GM10248 (cell line): ENCODE measurements at places on chromosomes 6 and 20.

GRCh38 chr20:33788351-33789049 lies 22.6 kb upstream of the CHMP4B start:
- DNase-seq: no peak

DNA sequence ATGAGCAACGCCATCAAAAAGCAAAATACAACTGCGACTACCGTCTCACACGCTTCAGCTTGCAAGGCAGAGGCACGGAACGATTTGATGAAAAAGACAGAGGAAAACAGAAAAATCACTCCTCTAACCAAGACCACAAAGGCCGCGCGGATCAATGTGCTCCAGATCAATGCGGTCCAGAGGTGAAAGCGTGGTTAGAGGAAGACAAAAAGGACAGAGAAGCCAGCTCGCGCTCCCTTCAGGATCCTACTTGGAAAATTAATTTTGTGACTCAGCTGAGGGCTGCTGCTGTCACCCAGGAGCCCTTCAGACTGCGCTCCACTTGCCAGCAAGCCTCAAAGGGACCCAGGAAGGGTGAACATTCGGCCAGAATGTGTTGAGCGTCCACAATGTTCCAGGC lies 140.2 kb upstream of the RPS6KA2 start:
- no peak for DNase-seq

DNA sequence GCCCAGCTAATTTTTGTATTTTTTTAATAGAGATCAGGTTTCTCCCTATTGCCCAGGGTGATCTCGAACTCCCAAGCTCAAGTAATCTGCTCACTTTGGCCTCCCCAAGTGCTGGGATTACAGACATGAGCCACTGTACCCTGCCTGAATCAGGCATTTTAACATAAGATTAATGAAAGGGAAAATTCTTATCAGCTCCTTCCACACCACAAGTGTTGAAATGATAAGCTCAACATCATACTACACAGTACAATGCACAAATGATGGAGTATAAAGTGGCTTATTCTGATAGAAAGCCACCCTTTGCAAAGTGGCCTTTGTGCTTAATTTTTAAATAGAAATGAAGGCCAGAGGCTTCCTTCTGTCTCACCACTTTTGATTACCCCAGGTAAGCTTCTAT lies 71.3 kb upstream of the MCHR2 start:
- DNase-seq: no peak

DNA sequence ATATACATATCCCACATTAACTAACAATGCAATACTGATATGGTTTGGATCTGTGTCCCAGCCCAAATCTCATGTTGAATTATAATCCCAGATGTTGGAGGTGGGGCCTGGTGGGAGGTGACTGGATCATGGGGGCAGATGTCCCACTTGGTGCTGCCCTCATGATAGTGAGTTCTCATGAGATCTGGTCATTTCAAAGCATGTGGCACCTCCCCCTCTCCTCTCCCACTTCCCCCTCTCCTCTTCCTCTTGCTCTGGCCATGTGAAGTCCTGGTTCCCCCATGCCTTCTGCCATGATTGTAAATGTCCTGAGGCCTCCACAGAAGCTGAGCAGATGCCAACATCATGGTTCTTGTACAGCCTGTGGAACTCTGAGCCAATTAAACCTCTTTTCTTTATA lies 71.2 kb downstream of the FYN start:
- no peak for DNase-seq

DNA sequence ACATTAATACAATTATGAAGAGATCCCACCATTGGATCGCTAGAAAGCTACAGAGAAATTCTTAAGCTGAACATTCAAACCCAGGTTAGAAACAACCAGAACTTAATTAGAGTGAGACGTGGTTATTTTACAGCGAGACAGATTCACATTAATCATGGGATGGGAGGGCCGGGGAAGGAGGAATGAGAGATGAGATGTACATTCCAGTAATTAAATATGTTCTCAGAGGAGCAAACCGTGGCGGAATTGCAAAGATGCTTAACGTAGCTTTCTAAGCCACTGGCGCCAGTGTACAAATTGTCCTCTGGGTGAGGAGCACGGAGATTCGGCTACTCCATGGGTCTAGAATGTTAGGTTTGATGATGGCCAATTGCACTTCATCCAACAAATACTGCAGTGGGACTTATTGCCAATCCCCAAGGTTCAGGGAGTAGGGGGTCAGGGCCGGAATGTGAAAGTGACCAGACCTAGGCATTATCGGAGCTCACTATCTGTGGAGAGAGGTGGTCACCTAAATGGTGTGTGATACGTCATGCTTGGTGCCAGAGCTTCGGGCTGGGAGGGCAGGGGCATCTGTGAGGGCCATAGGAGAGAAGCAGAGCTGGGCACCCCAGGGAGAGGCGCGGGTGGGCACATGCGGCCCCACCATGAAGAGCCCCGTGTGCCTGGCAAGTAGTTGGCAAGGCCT lies 114.7 kb downstream of the EDN3 start:
- no peak for DNase-seq

GRCh38 chr6:119671105-119671504 lies 321.5 kb upstream of the MAN1A1 start:
- DNase-seq: no peak

DNA sequence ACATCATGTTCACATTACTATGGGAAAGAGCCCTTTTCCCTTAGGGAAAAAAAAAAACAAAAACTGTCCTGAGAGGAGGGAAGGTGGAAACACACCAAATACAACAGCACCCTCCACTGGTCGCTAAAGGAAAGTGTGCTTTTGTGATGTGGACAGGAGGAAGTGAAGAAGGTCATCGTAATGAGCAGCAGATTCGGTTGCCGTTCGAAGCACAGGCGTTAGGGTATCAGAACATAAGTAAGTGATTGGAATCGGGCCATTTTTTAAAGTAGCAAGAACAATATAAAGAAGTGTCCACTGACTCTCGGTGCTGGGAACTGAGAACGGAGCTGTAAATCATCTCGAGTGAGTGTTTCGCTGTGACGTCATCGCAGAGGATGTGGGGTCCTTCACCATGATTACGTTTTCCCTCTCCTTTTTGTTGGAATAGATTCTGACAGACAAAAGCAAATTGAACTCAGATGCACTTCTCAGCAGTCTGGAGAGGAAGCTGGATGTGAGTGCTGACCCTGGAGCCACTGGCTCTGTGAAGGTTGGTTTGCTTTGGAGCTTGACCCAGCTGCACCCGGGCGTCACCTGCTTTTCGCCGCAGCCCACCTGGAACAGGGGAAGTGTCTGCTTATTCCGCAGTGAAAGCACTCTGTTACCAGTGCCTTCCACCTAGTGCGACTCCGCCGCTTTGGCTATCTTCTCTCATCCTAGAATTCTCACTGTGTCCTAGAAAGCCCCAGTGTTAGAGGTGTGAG lies 203.6 kb upstream of the GMDS start:
- peak; percentile 70 for DNase-seq

GRCh38 chr6:117676577-117677218 lies 1.4 kb downstream of the NUS1 start:
- DNase-seq: no peak

GRCh38 chr6:138817799-138818198 lies 21.9 kb downstream of the ECT2L start:
- peak; percentile 34 for DNase-seq

DNA sequence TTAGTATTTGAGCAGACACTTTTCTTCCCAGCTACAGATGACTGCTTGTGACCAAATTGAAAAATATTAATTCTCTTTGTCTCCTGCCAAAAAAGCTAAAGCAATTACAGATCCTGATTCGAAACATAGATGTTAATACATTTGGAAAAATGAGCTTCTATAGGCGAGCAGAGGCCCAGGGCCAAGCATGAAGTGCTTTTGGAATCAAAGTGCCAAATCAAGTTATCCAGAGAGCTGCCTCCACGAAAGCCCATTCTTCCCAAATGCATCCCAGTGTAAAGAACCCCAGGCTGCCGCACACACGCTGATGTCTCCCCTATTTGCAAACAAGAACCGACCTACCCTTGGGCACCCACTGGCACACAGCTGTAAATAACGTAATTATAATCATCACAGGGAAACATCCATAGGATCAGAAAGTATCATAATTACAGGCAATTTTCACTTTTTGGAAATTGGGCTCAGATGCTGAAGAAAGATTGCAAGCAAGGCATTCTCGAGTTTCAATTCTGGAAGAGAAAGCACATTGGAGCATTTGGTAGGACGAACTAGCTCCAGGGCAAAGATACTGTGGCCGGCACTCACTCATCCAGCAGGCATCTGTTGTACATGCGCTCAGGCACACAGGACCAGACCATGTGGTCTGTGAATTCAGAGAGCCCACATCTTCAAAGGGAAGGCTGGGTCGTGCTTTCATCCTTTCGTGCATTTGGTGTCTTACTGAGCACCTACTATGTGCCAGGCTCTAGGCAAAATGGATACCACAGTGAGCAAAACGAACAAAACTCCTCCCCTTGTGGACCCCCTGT lies 45.9 kb downstream of the BMP7 start:
- no peak for DNase-seq

DNA sequence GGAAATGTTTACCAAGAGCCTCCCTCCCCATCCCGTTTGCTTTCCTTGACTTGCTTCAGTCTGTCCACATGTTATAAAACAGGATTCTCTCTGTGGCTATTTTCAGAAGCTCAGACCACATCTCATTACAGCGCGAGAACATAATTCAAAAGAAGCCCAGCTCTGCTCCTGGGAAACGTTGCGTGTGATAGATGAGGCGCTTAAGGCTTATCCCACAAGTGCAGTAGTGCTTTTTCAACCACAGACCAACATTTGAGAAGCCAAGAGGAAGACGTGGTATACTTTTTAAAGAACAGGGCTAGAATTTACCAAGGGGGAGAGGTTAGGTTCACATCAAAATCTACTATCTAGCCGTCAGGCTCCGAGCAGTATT lies 239.5 kb downstream of the SLC24A3 start:
- DNase-seq: no peak

DNA sequence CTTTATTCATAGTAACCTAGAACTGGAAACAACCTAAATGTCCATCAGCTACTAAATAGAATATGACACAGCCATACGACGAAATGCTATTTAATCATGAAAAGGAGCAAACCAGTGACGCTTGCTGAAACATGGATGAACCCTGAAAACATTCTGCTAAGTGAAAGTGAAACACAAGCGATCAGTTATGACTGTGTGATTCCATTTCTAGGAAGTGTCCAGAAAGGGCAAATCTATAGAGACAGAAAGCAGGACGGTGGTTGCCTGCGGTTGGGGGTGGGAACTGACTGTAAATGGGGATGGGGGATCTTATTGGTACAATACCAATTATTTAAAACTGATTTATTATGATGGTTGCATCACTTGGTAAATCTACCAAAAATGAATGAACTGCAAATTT lies 126.8 kb downstream of the IPCEF1 start:
- peak; percentile 24 for DNase-seq

DNA sequence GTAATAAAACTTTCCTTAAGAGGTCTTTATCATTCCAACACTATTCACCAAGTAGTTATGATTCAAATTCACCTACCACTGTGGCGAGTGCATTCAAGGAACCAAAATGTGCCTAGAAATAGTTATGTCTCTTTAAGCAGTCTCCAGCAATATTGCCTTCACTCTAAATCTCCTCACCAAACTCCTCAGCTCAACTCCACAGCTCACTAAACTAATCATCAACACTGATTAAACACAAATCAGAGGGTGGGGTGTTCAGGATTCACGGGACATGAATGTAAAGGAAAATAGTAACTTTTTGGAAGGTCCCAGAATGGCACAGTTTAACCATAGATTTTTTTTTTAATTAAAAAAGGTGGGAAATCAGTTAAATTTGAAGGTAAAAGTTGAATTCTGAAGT lies 70.5 kb upstream of the THEMIS start:
- DNase-seq: no peak

DNA sequence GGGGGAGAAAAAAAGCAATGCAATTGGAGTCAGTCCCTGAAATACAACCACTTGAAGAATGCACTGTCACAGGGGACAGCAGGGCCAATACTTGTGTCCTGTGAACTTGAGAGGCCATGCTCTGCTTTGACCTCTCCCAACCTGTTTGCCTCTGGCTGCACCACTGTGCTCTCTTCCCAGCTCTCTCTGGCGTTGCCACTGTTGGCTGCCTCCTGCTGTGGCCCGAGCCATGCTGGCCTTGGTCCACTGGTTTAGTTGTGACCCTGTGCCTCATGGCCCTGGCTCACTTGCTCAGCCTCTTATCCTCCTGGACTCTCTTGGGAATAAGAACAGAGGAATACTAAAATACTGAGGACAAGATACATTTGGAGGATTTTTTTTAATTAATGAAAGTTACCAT lies 14.5 kb upstream of the FBXO30 start:
- no peak for DNase-seq

DNA sequence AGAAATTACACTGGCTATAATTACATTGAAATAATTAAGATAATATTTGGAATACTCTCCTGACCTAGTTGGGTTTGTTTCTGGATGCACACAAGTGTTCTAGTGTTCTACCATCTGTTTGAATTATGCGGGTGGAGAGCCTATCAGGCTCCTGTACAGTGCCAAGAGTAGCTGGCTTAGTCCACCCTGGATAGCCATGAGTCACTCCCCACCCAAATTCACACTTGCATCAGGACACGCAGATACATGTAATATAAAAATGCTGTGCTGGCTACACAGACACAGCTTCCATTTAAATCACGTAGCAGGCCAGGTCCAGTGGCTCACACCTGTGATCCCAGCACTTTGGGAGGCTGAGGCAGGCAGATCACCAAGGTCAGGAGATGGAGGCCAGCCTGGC lies 686.2 kb upstream of the SLC35B3 start:
- no peak for DNase-seq

DNA sequence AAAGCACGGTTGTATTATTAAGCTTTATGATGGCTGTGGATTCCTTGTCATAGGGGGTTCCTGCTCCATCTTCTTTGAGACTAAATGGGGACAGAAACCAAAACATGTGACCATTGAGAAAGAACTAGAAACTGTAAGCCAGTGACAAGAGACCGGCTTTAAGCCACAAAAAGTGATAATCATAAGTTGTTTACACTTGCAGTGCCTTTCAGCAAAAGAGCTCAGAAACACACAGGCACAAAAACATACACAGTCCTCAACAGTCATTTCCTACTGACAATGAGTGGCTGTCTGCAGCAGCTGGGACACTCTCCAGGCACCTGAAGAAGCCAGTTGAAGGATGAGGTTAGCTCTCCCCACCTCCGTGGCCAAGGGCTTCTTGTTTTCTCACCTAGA lies 20.0 kb upstream of the UBE2J1 start:
- peak; percentile 32 for DNase-seq

DNA sequence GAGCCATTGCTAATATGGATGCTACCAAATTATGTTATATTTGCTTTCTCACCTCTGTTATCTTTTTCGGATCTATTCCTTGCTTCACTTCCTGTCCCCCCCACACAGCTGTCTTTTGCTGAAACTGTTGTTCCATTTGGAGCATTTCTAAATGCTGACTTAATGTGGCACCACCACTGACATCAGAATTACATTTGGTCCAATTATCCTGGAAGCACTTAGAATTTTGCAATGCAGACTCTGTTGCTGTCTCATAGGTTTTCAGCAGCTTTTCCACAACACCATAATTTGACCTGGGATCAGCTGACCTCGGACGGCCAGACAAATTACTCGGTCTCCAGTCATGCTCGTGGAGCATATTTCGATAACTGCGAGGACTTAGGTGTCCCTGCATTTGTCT lies 12.8 kb downstream of the KIAA0408 start:
- no peak for DNase-seq

GRCh38 chr20:41309817-41310216 lies 7.7 kb downstream of the ZHX3 start:
- DNase-seq: no peak

GRCh38 chr6:32290886-32291450 lies 67.1 kb upstream of the NOTCH4 start:
- DNase-seq: no peak
